GM12865 (cell line): ENCODE measurements at places on chromosomes 11 and 22.

GRCh38 chr11:22180131-22180530 lies 12.8 kb upstream of the ANO5 start:
- no peak for DNase-seq

DNA sequence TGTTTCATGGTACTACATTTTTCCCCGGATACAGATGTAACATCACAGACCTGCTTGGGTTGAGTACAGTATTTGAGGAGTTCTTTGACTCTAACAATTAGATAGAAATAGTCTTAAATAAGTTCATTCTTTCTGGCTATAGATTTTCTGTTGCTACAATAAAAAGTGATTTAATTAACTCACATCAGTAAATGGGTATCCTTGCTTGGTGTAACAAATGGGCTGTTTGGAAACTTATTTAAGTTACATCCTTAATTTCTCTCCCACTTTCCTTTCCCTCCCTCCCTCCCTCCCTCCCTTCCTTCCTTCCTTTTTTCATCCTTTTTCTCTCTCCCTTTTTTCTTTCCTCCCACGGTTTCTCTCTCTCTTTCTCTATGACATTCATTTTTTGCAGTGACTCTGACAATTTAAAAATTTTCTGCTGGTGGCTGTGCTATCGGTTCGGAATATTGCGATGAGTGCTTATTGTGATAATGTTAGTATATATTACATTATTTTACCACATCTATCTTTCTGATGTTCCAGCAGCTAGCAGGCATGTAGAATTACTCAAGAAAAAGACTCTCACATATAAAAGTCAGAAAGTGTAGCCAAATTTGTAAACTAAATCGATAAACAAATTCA lies 3.2 kb downstream of the OR51F1 start:
- DNase-seq, result no peak

- peak; percentile 24 for DNase-seq
Measured at GRCh38 chr22:37020192-37020479, 594 bp downstream of the MPST start.

GRCh38 chr22:47779474-47779873 lies 1017.0 kb downstream of the TBC1D22A start:
- DNase-seq, result no peak

- no peak for DNase-seq
Measured at GRCh38 chr11:34639545-34639944, 18.7 kb downstream of the EHF start.

- DNase-seq, result no peak
Measured at GRCh38 chr11:41235668-41236067, 223.8 kb downstream of the LRRC4C start.

- peak; percentile 33 for DNase-seq
Measured at GRCh38 chr11:93082900-93083299, 113.4 kb downstream of the MTNR1B start.
